ENCODE measurements at places on chromosomes 7 and 10. TPM values are rescaled to one million over a fixed set of nuclear protein-coding genes. Genes with fewer than 3 reads are reported as not detected.

The PDZD7 gene
- 0.38 TPM for total RNA-seq

The DPY19L1 gene
- 31.6 TPM for total RNA-seq

The UCMA gene
- not detected for total RNA-seq

The ANKMY2 gene
- total RNA-seq, result 21.5 TPM

The NUTM2B gene
- total RNA-seq, result 1.2 TPM

The FOXI2 gene
- not detected for total RNA-seq

The EXOC6 gene
- total RNA-seq, result 9.9 TPM

The GTPBP4 gene
- total RNA-seq, result 24.7 TPM

The ZNF488 gene
- total RNA-seq, result not detected

The PRF1 gene
- total RNA-seq, result 2.2 TPM

The SUN3 gene
- not detected for total RNA-seq

The CTAGE4 gene
- 0.32 TPM for total RNA-seq

- DNase-seq, result no peak
These were observed 32.8 kb downstream of the GSAP start for GRCh38 chr7:77383333-77383740.

- DNase-seq, result no peak
These were observed 22.4 kb downstream of the MTURN start for GRCh38 chr7:30157204-30157603.

GRCh38 chr7:48540746-48541145, 369.5 kb downstream of the ABCA13 start:
- DNase-seq, result no peak

- no peak for DNase-seq
These were observed 23.0 kb downstream of the ABLIM1 start for GRCh38 chr10:114635101-114635500.

- no peak for DNase-seq
These were observed 733.0 kb downstream of the TNS3 start for GRCh38 chr7:46848944-46849343.

- DNase-seq, result no peak
These were observed 458.6 kb downstream of the INHBA start for GRCh38 chr7:41244246-41244645.

GRCh38 chr7:107563081-107563774, 492 bp downstream of the COG5 start:
- DNase-seq, result no peak

GRCh38 chr10:114519756-114520293, 115.5 kb upstream of the AFAP1L2 start:
- no peak for DNase-seq

GRCh38 chr10:31838709-31839108, 89.9 kb downstream of the ARHGAP12 start:
- no peak for DNase-seq

DNA sequence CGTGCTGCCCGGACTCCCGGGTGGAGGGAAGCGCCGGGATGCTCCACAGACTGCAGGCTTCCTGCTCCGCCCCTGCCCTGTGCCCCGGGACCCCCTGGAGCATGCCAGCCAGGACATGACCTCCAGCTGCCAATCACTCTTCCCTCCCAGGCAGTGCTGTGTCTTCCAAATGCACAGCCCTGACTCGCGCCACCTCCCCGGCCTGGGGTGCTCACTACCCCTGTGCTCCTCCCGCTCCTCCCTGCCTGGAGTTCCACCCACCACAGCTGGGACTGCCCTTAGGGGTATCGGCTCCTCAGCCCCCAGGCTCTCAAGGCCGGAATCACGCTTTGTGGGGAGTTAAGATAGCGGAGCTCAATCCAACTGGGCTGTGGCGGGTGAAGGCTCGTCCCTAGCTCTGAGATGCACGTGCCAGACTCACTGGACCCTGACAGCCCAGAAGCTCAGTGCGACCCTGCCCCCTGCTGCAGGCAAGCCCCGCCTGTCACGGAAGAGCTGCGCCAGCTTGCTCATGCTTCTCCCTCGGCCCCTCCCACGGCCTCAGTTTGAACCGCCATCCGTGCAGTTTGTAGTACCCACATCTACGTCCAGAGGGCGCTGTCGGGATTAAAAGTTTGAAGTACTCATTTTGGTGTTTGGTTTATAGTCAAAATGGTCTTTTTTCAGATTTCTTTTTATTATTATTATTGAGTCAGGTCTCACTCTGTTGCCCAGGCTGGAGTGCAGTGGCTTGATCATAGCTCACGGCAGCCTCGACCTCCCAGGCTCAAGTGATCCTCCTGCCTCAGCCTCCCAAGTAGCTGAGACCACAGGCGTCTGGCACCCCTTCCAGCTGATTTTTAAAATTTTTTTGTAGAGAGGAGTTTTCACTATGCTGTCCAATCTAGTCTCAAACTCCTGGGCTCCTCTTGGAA, 142.5 kb upstream of the TCERG1L start:
- peak; percentile 79 for DNase-seq

GRCh38 chr7:1454542-1454941, 4.7 kb downstream of the MICALL2 start:
- DNase-seq, result peak; percentile 58

DNA sequence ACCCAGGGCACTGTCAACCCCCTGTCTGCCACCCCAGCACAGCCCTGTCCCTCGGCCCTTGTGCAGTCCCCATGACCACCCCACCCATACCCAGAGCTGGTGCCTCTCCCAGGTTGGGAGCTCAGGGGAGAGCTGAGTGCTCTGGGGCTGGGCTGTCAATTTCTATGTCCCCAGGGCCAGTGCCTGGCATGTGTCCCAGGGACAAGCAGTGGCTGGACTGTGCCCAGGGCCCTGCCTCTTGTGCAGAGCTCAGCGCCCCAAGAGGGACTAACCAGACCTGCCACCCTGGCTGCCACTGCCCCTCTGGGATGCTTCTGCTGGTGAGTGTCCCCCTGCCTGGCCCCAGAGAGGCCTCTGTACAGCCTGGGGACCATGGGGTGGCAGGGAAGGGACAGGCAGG, 29.0 kb upstream of the ZNF862 start:
- peak; percentile 77 for DNase-seq

DNA sequence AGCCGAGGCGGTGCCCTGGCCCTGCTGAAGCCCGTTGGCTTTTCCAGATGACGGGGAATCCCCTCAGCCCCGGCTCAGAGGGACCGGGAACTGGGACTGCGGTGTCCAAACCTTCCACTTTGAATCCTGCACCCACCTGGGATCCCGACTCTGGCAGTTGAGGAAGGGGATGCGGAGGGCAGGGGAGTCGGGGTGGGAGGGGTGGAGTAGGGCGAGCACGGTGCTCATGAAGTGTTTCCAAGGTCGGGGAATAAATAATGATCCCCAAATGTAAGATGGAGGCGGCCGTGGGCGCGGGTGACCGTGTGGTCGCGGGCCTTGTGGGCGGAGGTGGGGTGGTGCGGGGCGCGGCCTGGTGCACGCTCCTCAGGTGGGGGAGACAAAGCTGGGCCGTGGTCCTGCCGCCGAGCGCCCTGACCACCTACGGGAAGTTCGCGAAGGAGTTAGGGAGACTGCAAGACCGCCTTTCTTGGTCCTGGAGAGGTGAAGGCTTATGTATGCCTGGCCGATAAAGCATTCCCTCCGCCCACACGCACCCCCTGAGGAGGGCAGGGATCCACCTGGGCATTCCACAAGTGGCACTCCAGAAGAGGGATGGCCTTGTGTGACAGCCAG, 1.4 kb downstream of the MTURN start:
- no peak for DNase-seq

GRCh38 chr7:47982610-47983009, 3.2 kb upstream of the HUS1 start:
- no peak for DNase-seq

DNA sequence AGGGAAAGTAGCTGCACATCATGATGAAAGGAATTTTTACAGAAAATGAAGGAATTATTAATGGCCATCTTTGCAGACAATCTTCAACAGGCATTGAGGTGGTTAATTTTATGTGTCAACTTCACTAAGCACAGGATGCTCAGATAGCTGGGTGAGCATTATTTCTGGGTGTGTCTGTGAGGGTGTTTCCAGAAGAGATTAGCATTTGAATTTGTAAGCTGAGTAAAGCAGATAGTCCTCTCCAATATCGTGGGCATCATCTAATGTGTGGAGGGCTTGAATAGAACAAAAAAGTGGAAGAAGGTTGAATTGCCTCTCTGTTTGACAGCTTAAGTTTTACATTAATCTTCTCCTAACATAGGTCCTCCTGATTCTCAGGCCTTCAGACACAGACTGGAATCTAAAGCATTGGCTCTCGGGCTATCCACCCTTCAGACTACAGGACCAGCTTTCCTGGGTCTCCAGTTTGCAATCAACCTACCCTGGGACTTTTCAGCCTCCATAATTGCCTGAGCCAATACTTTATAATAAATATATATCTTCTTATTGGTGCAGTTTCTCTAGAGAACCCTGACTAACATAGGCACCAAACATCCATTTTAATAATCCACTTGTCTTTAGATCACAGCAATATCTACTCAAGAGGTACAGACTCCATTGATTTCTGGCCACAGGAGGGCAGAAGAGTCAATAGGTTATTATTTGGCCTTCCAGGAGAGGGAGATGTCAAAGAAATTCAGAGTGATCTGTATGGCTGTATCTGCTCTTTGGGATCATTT, 10.5 kb upstream of the CRPPA start:
- no peak for DNase-seq

GRCh38 chr7:34081935-34082334, 176.6 kb downstream of the BMPER start:
- no peak for DNase-seq

GRCh38 chr7:138752518-138753149, 45.2 kb upstream of the TMEM213 start:
- DNase-seq, result peak; percentile 46

DNA sequence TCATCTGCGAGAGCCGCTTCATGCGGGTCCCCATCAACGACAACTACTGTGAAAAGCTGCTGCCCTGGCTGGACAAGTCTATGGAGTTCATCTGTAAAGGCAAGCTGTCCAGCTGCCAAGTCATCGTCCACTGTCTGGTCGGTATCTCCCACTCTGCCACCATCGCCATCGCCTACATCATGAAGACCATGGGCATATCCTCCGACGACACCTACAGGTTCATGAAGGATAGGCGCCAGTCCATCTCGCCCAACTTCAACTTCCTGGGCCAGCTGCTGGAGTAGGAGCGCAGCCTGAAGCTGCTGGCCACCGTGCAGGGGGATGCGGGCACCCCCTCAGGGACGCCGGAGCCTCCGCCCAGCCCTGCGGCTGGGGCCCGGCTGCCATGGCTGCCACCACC, 11.7 kb upstream of the SEC24C start:
- no peak for DNase-seq
